ENCODE measurements at places on chromosomes 3 and 15. TPM values are rescaled to one million over a fixed set of nuclear protein-coding genes. Genes with fewer than 3 reads are reported as not detected.

LARP6 gene
- polyA plus RNA-seq = 16.0 TPM

DNA sequence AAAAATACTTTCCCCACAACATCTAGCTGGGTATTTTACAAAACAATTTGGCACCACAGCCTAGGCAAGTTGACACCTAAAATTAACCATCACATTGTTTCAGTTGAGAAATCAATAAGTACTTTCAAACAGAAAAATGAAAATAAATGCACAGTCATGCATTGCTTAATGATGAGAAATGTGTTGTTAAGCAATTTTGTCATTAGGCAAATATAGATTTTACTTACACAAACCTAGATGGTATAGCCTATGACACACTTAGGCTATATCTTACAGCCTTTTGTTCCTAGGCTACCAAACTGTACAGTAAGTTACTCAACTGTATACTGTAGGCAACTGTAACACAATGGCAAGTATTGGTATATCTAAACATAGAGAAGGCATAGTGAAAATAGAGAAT is 608.6 kb upstream of the BCHE start:
- DNase-seq = no peak

GRCh38 chr3:48423883-48424695 is 5.8 kb downstream of the PLXNB1 start:
- no peak for DNase-seq

DNA sequence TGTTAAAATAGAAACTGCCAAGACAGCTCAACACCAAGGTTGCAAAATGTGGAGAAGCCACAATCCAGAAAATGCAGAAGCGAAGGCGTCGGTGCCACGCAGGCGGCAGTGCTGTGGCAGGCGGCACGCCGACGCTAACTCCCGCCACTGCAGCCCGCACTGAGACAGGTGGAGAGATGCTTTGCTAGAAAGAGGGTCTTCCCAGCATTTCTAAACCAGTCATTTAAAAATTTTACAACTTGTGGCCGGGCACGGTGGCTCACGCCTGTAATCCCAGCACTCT is 23.2 kb downstream of the CYFIP1 start:
- no peak for DNase-seq

GRCh38 chr3:113064183-113064582 is 73.4 kb downstream of the GTPBP8 start:
- DNase-seq = no peak

- DNase-seq = no peak
Observed at GRCh38 chr15:51356983-51357382, 15.5 kb downstream of the GLDN start.

- DNase-seq = no peak
Observed at GRCh38 chr15:90813796-90814190, 54.6 kb upstream of the FURIN start.

GTF2A2 gene
- polyA plus RNA-seq = 119 TPM
